CD4-positive, alpha-beta memory T cell (primary cell): ENCODE measurements at places on chromosomes 13 and 19.

DNA sequence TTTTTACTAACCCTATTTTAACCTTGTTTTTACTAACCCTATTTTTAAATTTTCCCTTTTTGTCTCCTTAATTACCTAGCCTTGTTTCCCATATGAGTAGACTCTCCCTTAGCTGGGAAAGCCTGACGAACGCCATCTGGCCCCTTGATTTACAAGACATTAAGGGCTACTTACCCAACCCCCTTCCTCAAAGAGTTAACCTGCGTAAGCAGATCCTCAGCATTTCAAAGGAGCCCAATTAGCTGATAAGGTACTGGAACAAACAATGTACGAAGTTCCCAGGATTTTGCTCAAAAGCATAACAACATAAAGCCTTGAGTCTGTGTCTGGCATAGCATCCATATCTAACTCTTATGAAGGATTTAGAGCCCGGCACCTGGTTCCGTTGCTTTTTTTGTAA lies 4.7 kb upstream of the MVB12A start:
- no peak for DNase-seq

- DNase-seq: no peak
Observed at GRCh38 chr19:29629836-29630534, 23.9 kb downstream of the POP4 start.

DNA sequence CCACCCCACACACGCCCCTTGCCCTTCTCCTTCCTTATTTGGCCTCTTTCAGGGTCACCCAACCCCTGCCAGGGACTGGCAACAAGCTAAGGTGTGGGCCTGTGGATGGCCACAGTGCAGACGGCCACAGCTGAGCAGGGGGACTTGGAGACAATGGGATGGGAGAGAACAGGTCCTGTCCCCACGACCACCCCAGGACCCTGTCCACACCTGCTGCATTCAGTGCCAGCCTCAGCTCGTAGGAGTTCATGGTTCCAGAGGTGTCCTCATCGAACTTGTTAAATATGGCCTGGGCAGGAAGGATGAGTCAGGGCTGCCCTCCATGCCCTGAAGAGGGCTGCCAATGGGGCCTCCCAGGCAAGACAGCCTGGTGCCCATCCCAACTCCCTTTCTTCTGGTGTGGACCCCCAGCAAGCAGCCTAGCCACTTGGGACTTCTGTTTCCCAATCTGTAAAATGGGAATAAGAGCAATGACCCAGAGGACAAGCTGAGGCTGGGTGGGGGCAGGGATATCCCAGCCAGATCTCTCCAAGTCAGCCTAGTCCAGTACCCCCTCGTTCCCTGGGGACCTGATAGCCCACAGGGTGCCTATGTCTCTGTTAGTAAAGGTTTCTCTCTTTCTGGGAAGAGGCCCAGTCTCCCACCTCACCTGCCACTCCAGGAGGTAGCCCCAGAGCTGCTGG lies 10.6 kb downstream of the CAPN12 start:
- DNase-seq: no peak

DNA sequence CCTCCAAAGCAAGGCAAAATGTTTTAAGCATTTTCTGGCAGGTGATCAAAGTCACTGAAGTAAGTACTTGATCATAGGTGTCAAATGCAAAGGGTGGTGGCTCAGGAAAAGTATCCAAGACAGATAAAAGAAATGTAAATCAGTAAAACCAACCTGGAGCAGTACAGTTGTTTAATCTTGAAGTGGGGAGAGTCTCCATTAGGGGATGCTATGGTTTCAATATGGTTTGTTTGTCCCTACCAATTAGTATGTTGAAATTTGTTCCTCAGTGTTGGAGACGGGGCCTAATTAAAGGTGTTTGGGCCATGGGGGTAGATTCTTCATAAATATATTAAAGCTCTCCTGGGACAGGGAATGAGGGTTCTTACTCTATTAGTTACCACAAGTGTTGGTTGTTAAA lies 1781.7 kb upstream of the PRR20A start:
- no peak for DNase-seq

- DNase-seq: no peak
Observed at GRCh38 chr13:27450921-27451471, 632 bp upstream of the MTIF3 start.

- DNase-seq: no peak
Observed at GRCh38 chr19:40265055-40265762, 19.9 kb downstream of the AKT2 start.

DNA sequence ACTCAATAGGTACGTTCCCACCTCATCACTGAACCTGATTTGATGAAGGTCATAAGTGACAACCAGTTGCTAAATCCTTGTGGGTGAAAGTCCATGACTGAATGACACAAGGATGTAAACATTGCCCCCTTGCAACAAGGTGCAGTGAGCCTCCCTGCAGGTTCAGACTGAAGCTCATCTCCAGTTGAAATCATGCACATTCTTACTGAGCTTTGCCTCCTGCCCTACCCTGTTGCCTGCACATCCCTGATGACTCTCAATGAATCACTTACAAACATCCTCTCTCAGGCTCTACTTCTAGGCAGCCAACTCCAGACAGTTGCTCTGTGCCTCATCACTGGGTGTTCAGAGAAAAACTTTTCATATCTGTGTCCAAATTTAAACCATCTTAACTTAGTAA lies 42.5 kb upstream of the ARGLU1 start:
- no peak for DNase-seq

DNA sequence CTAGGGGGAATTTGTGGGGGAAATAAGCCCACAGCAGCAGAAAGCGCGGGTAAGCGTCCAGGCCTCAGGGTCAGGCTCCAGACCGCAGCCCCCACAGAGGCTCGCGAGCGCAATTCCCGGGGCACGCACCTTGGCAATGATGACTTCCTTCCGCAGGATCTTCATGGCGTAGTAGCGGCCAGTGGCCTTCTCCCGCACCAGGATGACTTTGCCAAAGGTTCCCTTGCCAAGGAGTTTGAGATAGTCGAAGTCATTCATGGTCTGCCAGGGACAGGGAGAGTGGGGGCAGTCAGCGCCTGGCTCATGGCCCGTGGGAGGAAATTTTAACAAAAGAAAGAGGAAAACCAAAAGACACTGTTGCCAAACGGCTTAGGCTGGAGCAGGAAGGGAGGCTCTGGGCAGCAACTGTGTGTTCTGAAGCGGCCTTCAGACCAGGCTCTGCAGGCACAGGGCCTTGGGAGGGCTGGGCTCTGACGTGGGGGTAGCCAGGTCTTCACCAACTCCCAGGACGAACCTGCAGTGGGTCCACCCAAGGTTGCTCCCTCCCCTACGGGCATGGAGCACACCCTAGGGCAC lies 15.4 kb upstream of the CCNP start:
- DNase-seq: no peak

DNA sequence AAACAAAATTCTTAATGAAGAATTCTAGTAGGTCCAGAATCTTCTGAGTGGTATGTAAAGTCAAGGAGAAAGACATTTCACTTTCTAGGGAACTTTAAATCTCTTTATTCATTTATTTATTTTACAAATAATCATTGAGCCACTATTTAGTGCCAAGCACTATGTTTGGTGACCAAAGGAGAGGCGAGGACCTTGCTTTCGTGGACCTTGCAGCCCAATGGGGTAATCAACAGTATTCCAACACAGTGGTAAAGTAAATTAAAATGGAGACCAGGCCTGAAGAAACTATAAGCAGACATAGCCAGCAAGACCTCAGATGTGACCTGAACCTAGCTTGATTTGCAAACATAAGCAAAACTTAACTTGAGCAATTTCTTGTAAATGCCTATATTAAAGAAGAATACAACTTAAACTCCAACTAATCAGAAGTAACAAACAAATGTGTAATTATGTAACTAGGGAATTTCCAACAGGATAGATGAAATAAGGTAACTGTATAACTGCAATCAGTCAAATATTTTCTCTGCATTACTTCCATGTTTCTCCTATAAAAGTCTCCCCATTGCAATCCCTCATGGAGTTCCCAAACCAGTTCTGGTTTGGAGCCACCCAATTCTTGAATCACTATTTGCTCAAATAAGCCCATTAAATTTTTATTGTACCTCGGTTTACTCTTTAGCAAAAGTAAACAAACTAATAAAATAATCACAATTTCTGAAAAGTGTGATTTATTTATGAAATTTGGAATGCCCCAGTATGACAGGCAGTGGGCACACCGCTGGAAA lies 67.6 kb downstream of the MBNL2 start:
- DNase-seq: no peak

DNA sequence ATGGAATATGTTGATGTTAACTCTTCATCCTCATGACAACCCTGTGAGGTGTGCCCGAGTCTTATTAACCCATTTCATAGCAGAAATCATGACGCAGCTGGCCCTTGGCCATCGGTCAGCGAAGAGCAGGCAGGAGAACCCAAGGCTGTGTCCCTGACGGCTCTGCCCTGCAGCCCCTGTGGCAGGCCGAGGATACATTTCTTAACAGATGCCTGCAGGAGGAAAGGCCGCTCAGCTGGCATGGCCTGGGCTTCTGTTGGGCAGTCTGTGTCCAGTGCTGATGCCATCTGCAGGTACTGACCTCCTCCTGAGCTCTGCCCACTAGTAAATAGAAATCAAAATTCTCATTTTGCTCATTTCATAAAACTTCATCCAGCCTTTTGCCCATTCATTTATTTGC lies 35.4 kb upstream of the MCF2L start:
- DNase-seq: no peak

- no peak for DNase-seq
Observed at GRCh38 chr19:55165952-55166529, 372 bp downstream of the DNAAF3 start.

GRCh38 chr19:2867025-2867991 lies at the start of gene ZNF556:
TSS of gene ZNF556 (plus strand) at chr19:2867335. CDS start at chr19:2867422, 87 bp downstream.
- no peak for DNase-seq

DNA sequence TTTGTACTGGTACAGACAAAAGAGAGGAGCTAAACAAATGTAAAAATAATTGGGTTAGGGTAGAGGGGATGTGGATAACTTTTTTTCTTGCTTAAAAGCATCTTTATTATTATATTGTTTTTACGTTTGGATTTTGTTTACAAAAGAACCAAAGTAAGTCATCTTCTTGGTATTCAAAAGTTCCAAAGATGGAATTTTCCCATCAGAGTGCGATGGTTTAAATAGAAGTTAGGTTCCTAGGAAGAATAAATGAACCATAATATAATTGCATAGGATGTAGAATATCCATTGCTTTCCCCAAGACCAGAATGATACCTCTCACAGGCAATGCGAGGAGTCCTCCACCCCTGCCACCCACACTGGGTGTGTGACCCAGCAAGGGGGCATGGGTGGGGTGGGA lies 99.4 kb upstream of the RNF113B start:
- DNase-seq: no peak

- no peak for DNase-seq
Observed at GRCh38 chr13:88303605-88304004, 632.4 kb downstream of the SLITRK5 start.

DNA sequence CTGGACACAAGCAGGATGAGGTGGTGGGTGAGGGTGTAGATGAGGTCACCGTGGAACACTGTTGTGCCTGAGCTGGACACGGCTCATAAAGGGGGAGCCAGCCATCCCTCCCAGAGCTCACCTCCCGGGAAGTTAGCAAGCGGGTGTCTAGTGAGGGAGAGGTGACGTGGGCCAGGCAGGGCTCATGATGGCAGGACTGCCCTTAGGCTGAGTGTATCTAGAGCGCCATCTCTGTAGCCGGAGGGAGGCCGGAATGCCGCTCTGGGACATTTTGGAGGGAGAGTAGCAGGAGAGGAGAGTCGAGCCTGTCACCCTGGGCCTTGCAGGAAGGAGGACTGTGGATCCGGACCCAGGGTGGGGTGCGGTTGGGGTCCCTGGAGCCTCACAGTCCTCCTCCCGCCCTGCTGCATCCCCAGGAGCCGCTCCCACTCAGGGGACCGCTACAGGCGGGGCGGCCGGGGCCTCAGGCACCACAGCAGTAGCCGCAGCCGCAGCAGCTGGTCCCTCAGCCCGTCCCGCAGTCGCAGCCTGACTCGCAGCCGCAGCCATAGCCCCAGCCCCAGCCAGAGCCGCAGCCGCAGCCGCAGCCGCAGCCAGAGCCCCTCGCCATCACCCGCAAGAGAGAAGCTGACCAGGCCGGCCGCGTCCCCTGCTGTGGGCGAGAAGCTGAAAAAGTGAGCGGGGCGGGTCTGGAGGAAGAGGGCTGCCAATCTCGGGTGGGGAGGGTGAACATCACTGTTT lies 9.2 kb downstream of the ZNF296 start:
- no peak for DNase-seq

- no peak for DNase-seq
Observed at GRCh38 chr13:100511466-100511865, 77.1 kb downstream of the GGACT start.

DNA sequence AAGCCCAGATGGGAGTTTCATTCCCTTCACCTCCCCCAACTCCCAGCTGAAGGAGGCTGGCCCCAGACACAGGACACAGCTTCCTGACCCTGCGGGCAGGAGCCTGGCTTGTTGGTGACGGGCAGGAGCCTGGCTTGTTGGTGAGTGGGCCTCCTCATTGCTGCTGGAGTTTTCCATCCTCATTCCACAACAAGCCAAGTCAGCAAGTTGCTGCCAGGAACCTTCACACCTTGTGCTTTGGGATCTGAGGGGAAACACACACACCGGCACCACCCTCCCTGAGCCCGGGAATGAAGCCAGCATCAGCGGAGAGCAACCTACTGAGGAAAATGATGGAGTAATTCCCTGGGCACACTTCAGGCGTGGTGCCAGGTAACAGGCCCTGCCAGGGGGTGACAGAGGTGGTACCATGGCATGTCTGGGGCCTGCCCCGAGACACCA lies 74.9 kb downstream of the ALOX5AP start:
- DNase-seq: no peak

DNA sequence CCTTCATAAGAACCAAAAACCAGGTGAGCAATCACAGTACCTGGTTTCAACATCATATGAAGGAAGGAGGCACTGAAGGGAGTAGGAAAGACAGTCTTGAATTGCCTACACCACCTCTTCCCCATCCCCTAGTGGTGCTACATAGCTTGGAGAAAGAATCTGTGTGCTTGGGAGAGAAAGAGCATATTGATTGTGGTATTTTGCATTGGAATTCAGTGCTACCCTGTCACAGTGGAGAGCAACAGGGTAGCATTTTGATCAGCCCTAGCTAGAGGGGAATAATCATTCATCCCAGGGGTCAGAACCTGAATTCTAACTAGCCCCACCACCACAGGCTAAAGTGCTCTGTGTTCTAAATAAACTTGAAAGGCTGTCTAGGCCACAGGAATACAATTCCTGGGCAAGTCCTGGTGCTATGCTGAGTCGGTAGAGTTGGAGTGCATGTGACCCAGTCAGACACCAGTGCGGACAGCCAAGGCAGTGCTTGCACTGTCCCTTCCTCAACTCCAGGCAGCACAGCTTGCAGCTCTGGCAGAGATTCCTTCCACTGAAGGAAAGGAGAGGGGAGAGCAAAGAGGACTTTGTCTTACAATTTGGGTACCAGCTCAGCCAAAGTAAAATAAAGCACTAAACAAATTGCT lies 158.7 kb downstream of the VWA8 start:
- no peak for DNase-seq

- peak; percentile 84 for DNase-seq
Observed at GRCh38 chr19:10408511-10409283, 5.4 kb upstream of the CDC37 start.

DNA sequence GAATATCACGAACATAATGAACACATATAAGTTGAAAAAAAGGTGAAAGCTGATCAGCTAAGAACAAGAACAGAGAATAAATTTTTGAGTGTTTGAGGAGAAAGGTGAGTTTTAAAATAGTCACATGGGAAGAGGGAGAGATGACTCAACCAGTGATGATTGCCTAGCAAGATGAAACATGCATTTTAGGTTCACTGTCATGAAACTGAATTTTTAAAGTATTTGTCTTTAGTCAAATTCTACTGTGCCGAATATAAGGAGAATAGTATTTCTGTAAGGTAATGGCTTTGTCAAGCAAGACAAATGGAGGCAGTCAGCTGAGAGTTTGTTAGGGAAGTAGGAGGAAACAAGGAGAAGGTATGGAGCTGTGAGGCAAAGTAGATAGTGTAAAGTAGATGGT lies 2557.4 kb downstream of the PCDH9 start:
- DNase-seq: no peak
